Fibroblast of villous mesenchyme (primary cell): ENCODE measurements at places on chromosomes 5 and 9. TPM values are rescaled to one million over a fixed set of nuclear protein-coding genes. Genes with fewer than 3 reads are reported as not detected.

Gene TPM2
- total RNA-seq: 1,636 and 1,893 TPM in 2 replicates

Gene NPR3
- 2.9 and 6.5 TPM in 2 replicates for total RNA-seq

Gene C1QTNF3
- 0.86 and 1.9 TPM in 2 replicates for total RNA-seq

Gene MAMDC2
- total RNA-seq: 11.0 and 22.9 TPM in 2 replicates

Gene AQP7
- total RNA-seq: not detected in 2 replicates
